ENCODE measurements at places on chromosomes 4 and X.

- no peak for DNase-seq
Observed at GRCh38 chrX:3244955-3245354, 101.5 kb downstream of the MXRA5 start.

DNA sequence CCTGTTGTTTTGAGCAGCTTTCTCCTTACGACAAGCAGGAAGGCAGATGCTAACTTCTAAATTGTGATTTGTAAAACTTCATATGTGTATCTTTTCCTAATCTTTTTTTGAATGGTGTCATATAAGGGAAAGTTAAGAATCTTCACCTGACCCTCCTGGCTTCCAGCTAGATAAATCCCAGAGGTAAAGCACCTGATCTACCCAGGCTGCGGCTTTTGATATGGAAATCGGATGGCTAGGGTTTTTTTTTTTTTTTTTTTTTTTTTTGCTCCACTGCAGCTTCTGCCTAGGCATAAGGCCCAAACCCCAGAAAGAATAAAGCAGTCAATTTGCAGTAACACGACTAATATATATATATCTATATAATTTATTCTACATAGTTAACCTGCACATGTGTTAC, 10.0 kb downstream of the MAB21L2 start:
- no peak for DNase-seq

DNA sequence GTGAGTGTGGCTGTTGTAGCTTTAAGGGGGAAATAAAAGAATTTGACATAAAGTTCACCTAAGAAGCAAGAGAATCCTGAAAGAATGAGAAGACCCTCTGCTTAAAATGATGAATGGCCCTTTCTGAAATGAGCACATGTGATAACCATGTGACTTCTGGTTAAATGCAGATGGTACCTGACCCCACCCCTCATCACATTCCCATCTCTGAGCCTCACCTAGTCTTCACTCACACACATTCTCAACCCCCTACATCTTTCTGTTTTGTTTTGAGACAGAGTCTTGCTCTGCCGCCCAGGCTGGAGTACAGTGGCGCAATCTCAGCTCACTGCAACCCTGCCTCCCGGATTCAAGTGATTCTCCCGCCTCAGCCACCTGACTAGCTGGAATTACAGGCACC, 31.5 kb downstream of the SEPTIN6 start:
- no peak for DNase-seq

DNA sequence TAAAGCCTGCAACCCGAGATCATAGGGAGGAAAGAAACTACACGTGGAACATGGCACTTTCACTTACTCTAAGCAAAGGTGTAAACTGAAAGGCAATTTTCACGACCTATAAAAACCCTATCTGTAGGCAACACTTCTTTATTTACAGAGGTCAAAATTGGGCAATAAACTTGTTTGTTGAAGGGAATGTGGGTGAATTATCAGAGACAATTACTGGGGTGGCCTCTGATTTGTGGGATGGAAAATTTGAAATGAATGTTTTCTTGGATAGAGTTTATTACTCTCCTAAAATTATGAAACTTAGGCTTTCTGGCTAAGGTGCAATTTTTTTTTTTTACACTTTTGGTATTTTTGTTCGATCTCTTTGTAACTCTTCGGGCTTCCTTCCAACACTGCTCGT, 734.1 kb upstream of the TENM3 start:
- DNase-seq: no peak

- DNase-seq: no peak
Observed at GRCh38 chr4:90960840-90961239, 833.6 kb downstream of the CCSER1 start.

- DNase-seq: no peak
Observed at GRCh38 chr4:70746179-70746839, 24.5 kb downstream of the RUFY3 start.

DNA sequence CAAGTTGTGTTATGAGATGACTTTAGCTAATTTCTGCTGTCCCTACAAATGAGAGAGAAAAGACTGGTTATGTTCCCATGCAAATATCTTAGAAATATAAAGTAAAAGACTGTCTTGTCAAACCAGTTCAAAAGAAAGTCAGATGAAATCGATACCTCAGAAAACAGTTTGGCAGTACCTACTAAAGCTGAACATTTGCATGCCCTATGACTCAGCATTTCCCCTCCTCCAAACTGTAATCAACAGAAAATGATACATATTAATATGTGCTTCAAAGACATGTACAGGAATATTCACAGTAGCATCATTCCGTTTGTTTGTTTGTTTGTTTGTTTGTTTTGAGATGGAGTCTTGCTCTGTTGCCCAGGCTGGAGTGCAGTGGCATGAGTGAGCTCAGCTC, 90.3 kb downstream of the ARX start:
- DNase-seq: no peak

GRCh38 chr4:15375667-15376066, 52.2 kb upstream of the C1QTNF7 start:
- DNase-seq: no peak

DNA sequence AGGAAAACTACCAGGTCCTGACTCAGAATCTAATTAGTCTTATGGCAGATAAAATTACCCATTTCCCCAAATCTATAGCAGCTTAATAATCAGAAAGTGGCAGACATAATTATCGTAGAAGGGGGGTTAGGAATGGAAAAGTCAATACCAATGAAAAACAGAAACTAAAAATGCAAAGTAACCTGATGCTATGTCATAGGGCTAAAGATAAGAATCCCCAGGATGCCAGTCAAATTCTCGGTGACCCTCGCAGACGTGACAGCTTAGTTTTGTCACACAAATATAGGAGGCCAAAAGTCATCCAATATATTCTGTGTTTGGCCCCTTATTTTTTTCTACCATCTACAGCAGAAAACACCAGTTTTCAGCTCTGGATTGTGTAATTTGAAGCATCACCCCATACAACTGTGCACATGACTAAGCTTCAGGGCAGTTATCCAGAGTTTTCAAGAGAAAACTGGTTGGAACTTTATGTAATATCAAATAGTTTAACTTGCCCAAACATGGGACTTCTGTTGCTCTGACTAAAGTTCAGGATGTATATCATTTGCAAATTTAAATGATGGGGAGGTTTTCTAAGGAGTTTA, 30.9 kb downstream of the RASSF6 start:
- DNase-seq: no peak
